ENCODE measurements at places on chromosomes 5 and 9.
A peak's percentile ranks its signal among the peaks of the same experiment; 100 is the strongest.

DNA sequence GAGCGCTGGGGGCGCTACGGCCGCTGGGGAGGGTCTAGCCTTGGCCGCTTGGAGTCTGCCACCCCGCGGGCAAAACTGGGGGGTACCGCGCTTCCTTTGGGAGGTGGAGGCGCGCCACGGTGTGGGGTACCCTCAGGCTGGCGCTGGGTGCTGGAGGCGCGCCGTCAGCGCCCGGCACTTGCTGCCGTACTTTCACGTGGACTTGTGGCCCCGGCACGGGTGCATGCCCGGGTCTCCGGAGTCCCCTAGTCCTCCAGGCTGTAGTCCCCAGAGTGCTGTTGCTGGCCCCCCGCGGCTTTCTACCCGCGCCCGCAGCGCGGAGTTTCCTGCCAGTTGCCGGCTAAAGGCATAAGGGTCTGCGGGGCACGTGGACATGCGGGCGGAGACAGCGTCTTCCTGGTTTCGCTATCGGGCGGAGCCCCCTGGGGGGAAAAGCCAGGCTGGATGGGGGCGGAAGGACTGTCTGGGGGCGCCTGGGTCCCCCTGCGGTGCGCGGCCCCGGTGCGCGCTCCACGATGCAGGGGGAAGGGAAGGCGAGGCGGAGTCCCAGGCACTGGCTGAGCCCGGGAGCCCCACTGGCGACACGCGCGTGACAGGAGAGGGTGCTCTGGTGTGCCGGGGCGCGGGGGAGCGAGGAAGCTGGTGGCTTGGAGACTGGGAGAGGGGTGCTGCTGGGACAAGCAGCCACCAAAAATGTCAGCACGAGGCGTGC lies 666 bp downstream of the PPARGC1B start:
- peak; percentile 34 for DNase-seq

- DNase-seq, result no peak
These were observed 10.7 kb upstream of the PTGR1 start for GRCh38 chr9:111610149-111610548.

- DNase-seq, result no peak
These were observed 8.5 kb downstream of the CAMSAP1 start for GRCh38 chr9:135898634-135899407.

DNA sequence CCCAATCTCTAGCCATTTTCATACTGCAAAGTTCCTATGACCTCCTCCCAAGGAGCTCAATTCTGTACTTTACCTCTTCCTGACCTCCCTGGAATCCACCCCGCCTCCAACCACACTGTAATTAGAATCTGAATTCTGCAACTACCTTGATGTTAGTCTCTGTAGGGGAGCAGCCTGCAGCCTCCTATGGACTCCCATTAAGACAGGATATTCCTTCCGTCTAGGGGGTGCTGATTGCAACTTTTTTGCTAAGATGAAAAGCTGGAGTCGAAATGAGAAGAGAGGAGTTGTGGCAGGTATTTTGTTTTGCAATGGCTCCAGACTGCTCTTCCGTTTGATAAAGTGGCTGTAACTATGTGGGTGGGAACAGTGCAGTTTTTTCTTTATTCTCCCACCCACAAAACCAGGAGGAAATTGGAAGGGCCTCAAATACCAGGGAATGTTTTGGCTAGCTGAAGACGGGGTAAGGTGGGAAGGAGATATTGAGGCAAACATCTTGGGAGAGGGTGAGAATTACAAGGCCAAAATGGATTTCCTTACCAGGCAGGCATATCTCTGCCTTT lies 23.8 kb downstream of the ANXA2R start:
- no peak for DNase-seq

DNA sequence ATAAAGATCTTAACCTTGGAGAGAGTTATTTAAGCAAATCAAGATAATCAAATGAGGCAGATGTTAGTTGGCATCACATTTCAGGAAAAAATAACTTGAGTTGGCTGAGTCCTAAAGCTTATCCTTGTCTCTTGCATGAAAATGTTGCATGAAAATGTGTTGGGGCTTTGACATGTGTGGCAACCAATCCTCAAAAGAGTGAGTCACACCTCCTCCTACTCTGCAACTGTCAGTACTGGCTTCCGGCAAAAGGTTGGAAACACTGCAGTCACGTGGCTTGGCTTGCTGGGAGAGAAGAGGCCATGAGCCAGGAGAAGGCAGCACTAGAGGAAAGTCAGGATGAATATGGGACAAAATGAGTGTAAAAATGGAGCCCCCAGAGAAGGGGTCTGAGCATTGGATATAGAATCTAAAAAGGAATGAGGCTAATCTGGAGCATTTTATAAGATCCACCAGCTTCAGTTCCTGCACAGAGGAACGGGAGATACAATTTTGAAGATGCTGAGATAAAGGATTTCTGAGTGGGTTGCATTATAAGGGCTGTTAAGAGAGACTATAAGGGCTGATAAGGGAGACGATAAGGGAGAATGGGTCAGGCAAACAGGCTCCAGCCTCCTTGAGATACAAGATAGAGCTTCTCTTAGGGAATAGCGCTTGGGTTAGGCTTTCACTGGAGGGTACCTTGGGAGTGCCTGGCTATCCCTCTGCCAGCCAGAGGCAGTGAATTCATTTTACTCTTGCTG lies 43.1 kb downstream of the SPATA31D1 start:
- DNase-seq, result peak; percentile 46

GRCh38 chr9:119877306-119877705 lies 508.1 kb upstream of the BRINP1 start:
- DNase-seq, result no peak

DNA sequence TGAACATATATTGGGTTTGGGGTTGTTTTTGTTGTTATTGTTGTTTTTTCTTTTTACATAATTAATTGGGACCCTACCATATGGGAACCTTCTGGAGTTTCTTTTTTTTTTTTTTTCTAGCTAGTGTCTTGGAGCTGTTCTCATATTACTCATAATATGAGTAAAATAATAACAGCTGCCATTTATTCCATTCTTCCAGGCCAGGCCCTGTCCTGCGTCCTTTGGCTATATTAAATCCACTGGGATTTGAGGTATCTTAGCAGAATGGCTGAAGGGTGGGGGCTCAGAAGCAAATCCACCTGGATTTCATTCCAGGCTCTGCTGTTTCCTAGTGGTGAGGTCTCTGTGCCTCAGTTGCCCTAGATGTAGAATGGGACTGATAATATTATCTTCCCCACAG lies 47.2 kb upstream of the RPL26L1 start:
- no peak for DNase-seq

DNA sequence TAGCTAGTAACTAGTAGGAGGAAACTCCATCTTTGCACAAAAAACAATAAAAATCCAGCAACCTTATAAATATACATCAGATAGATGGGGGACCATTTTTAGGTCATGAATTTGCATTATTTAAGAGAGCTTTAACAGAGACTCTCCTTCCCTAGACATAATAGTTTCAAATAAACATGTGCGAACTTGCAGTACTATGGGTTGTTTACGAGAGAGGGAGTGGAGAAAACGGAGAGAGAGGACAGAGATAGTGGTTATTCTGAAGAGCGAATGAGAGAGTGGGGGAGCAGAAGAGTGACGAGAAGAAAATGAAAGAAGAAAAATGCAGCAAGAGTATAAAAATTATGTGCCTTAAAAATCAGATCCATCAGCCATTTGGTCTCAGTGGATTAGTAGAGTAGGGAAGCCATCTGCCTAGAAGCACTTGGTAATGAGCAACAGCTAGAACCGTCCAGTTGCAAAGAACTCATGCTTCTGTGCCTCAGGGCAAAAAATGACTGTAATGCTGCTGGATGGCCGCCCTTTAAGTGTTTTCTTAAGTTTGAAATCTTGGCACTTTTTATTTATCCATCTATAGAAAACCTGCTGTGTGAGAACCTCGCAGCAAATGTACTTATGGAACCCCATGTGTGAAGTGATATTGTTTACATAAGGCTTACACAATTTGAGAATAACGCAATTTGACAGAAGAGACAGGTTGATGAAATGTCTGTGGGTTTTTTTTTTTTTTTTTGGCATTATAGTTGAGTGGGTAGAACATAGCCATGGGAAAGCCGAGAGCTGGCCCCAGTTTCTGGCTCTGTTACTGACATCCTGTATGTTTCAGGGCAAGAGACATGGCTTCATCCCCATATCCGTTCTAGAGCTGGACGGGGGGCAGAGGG lies 95.6 kb upstream of the ZNF608 start:
- no peak for DNase-seq

- no peak for DNase-seq
These were observed 14.2 kb downstream of the GLIPR2 start for GRCh38 chr9:36150574-36151315.
